RKO (cell line): ENCODE measurements at places on chromosomes 11 and 22.

DNA sequence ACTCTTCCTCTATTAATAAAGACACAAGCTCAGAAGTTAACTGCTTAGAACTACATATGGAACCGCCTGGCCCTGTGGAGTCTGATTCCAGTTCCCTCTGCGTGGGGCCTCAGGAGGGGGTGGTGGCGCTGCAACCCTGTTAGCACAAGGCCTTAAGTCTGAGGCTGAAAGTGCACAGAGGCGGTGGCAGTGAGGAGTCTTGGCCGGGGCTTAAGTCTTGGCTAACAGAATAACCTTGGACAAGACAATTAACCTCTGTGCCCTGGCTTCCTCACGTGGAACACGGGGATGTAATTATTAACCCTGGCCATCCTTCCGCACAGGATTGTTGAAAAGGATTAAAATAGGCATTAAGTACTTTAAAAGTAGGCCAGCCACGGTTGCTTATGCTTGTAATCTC, 191.5 kb downstream of the CEP164 start:
- DNase-seq = no peak

- no peak for DNase-seq
These were observed at the start of gene APOL3 for GRCh38 chr22:36160499-36160942. Gene APOL3, minus strand, starts transcription at chr22:36160755. Its CDS starts 11,700 bp downstream, at chr22:36149055.

DNA sequence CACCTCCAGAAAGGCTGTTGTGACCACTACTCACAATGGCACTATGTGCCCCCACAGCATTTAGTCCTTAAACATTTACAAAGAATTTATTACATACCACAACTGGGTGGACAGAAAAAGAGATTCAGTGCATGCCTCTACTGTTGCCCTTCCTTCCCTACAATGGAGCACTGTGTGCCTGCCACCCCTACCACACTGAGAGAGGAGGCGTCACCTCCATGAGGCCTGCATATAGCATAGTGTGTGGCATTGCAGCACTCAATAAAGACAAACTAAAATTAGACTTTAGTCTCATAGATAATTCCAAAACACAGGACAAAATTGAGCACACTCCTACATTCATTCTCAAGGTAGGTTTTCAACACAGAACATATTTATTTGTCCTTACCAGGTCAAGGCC, 25.8 kb downstream of the THAP12 start:
- DNase-seq = no peak

DNA sequence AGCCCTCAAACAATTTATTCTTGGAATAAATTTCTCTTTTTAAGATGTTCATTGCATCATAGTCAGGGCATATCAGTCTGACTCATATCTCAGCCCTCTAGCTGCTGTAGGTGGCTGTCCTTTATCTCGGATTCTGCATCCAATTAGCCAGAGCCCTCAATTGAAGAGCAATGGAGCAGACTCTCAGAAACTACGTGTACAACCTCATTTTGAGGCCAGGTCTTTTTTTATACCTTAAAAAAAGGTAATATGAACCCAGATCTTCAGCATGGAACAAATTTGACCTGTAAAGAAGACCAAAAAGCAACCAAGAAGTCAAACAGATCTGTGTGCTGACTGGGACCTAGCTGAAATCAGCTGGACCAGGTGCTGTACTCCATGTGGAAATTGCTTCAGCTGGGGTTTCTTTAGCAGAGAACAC, 8.7 kb downstream of the OR52A5 start:
- peak; percentile 1 for DNase-seq

GRCh38 chr22:16933291-16934282, 74.4 kb downstream of the GAB4 start:
- DNase-seq = no peak

DNA sequence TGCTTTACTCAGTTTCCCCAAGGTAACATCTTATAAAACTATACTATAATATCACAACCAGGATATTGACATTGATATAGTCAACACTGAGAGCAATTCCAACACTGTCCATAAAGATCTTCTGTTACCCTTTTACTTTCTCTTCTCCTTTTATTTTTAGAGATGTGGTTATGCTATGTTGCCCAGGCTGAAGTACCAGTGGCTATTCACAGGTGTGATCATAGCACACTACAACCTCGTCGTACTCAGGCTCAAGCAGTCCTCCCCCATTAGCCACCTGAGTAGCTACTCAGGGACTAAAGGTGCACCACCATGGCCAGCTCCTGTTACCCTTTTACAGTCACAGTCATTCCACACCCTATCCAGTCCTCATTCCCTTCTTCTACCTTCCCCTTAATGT, 119.7 kb downstream of the CWF19L2 start:
- DNase-seq = no peak
